ENCODE measurements at places on chromosomes 7 and 10.

GRCh38 chr7:30787486-30787885 is 16.3 kb downstream of the MINDY4 start:
- no peak for DNase-seq

GRCh38 chr10:71501402-71501801 is 104.7 kb downstream of the CDH23 start:
- DNase-seq, result no peak

DNA sequence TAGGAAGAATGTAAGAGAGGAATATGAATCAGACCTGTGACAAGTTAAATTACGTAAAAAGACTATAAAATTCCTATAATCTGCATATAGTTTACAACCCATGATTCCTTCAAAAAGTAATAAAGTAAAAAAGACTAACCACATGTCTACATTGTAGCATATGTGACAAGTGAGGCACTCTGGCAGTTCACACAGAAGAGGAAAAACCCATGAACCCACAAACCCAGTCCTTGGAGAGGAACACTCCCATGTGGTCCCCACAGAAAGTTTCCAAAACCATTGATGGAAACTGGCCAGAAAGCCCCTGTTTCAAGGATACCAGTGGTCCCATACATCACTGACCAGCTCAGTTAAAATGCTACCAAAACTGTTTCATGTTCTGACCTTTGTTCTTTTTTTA is 15.7 kb downstream of the KDM7A start:
- DNase-seq, result no peak

DNA sequence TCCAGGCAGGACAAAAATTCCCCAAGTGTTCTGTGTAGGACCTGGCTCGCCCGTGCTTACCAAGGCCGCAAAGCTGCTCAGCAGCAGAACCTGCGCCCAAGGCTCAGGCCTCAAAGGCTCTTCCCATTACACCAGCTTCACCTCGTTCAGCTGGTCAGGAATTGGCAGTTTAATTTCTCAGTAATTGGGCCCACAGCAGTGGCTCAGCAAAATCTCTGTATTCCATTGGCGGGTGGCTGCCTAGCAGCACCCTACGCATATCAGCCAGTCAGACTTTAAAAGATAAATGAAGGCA is 5.8 kb downstream of the FZD9 start:
- DNase-seq, result no peak

- no peak for DNase-seq
Measured at GRCh38 chr7:36564489-36564888, 159.8 kb downstream of the AOAH start.

GRCh38 chr7:30908681-30909080 is 3.0 kb upstream of the AQP1 start:
- no peak for DNase-seq

DNA sequence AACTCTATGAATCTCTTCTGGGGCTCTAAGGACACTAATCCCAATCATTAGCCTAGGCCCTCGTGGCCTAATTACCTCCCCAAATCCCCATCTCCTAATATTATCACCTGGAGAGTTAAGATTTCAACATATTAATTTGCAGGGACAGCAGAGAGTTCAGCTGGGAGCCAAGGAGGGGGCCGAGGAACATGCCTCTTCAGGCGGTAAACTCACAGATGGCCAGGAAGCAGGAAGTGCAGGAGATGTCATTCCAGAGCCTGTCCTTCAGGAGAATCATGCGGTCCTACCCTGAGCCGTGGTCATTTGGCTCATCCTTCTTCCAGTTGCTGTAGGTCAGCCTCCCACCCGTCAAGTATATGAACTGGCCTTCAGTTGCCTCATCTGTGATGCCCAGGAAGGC is 21.9 kb upstream of the SFTPA2 start:
- DNase-seq, result no peak

GRCh38 chr10:115093286-115093775 is at the start of gene ATRNL1:
TSS of gene ATRNL1 (plus strand) at chr10:115093365. CDS start at chr10:115093751, 386 bp downstream.
- peak; percentile 57 for DNase-seq

- no peak for DNase-seq
Measured at GRCh38 chr7:73954861-73955260, 73.1 kb upstream of the ELN start.

DNA sequence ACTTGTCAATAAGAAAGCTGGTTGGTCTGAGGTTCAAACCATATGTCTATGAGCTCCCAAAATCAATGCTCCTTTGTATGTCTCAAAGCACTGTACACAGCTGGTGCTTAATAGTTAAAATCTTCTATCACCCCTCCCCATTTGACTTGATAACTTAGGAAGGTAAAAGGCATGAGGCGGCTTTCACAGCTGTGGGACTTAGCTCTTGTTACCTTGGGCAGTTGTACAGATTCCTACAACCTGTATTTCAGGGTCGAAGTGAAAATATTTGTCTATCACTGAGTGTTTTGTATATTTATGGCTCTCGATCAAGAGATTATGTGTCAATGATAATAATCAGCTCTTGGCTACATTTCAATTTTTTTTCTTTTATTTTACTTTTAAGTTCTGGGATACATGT is 992 bp upstream of the KIFBP start:
- DNase-seq, result no peak

DNA sequence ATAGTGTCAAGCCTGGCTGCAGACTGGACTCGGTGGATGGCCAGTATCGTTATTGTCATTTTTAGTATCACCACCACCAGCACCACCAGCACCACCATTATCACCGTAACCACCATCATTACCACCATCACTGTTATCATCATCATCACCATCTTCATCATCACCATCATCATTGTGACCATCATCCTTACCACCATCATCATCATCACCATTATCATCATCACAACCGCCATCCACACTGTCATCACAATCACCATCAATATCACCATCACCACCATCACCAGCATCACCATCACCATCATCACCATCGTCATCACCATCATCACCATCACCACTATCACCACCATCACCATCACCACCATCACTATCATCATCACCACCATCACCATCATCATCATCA is 65.6 kb downstream of the FOXL3 start:
- no peak for DNase-seq

DNA sequence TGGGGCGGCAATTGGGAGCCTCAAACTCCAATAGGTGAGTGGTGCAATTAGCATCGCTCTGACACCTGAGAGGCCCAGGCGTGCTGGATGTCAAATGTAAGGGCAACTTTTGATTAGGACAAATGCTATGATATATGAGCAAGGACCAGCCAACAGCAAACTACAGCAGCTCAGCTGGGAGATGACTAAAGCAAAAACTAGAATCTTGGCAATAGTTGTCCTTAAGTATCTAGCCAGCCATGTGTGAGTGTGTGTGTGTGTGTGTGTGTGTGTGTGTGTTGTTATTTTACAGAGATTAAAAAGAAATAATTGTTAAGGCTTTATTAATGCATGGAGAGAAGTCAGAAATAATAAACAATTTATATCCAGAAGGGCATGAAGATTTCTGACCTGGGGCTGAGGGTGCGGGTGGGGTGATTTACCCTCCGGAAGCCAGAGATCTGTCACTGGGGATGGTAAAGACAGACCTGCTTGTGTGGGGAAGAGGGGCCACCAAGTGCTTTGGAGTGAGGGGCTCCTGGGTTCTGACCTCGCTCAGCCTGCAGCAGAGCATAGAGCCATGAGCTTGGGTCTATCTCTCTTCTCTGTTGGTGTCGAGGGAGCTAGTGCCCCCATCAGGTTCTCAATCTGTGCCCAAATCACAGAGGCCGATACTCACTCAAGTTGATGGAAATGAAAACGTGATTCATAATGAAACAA is 77.3 kb downstream of the EMX2 start:
- DNase-seq, result peak; percentile 37

DNA sequence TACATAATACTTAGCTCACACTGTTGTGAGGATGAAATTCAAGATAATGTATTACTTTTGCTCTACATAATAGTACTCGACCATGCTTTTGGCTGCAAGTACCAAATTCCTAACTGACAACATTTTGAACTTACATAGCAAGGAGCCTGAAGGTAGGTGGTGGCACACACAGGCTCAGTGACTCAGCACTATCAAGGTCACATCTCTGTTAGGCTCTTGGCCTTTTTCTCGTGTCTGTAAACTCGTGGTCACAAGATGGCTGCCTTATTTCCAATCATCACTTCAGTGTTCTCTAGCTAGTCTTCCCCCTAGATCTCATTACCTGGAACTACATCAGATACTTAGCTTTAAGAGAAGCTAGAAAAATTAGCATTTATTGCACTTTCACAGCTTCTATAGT is 61.4 kb upstream of the ABCB5 start:
- no peak for DNase-seq

- DNase-seq, result no peak
Measured at GRCh38 chr7:119903085-119903484, 369.9 kb upstream of the KCND2 start.

- no peak for DNase-seq
Measured at GRCh38 chr10:43966571-43966965, 317.9 kb upstream of the ZNF32 start.

- no peak for DNase-seq
Measured at GRCh38 chr10:9222917-9223316, 1168.4 kb downstream of the GATA3 start.

- DNase-seq, result no peak
Measured at GRCh38 chr10:21196822-21197395, 299.8 kb upstream of the NEBL start.

DNA sequence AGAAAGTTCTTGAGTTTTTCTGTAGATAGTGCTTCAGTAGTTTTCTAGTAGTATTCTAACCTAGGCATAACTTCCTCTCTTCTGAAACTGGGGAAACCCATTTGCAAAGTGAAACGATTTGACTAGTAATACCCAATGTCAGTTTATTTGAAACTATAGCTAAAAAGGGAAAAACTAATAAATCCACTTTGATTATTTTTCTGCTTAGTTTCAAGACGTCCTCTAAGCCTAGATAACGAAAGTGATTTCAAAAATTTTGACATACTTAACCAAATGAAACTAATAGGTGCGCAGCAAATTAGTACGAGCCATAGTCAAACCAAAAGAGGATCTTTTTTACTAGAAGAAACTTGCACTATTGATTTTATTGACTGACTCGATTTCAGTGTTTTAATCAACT is 9.8 kb upstream of the SP8 start:
- no peak for DNase-seq

DNA sequence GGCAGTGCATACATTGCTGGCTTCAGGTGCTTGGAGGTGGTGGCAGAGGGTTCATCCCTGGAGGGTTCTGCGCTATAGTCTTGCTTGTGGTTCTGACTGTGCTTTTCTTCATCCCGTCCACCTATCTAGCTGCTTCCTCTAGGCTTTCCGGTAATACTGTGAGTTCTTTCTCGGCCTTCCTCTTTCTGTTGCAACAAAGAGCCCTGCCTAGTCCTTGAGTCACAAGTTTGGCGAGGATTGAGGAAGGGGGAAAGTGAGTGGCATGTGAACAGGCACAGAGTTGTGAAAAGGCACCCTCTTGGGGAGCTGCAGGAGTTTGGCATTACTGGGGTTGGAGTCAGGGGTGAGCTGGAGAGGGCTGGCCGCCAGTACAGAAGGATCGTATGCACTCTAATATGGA is 123.0 kb downstream of the SH2D4B start:
- no peak for DNase-seq

- DNase-seq, result no peak
Measured at GRCh38 chr10:8294779-8295178, 240.3 kb downstream of the GATA3 start.

DNA sequence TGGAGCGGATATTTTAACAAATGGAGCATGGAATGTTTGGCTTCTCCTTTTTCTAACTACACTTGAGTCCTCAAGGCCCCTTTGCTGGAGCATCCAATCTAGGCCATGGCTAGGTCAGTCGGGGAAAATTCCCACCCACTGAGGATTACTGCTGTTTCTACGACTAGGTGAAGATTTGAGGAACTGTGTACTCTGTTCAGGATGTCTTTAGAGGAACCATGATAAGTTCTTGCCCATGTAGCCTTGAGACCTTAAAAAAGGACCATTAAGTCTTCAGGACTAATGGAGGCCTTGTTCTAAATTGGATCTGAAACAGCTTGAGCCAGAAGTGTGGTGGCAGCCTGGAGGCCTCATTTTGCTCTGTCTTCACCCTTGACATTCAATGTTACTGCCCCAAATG is 6.2 kb downstream of the AGK start:
- DNase-seq, result no peak

DNA sequence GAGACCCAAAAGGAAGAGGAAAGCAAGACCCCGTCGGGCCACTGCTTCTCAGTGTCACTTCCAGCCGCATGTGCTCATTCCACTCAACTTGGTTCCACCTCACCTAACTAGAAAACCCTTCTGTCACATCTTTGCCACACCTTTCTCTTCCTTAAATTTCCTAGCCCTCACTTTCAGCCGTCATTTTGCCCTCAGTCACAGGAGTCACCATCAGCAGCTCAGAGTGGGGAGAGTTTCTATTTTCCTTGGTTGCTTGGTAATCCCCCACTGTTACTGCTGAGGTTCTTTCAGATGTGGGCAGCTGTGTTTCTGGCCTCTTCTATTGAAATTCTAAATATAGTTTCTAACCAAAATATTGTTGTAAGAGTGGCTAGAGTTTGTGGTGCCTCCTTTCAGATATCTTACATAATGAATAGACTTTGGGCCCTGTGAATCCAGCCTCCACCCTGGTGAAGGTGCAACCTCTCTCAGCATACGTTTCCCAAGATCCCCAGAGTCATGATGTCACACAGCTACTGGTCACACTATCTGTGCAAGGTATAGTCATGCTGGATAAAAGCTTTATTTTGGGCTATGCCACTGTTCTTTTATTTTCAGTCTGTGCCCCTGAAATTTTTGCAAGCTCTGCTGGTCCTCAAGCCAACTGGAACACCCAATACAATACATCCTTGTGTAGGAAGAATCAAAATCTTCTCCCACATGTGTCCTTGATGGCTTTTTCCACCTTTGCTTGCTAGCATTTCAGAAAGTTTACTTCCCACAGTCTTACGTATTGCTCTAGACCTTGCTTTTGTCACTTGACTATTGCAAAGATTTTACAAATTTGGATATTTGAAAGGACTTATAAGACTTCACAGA is 9.2 kb downstream of the AGBL3 start:
- no peak for DNase-seq

DNA sequence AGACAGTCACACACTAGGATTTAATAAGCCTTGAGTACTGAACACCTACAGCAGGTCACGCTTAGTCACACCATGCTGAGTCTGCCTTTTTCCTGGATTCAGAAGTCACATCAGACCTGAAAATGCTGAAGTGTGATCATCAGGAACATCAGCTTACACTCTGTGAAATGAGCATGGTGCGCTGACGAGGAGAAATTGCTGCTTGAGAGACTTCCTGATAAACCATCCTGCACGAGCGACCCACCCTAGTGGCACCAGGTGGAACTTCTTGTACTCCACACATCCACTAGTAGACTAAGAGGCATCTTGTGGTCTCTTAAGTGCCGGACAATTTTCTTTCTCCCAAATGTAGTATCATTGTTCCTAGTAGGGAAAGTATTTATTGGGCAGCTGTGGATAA is 51.8 kb upstream of the MRLN start:
- peak; percentile 27 for DNase-seq

GRCh38 chr7:83449781-83450180 is 199.2 kb downstream of the SEMA3E start:
- DNase-seq, result no peak

DNA sequence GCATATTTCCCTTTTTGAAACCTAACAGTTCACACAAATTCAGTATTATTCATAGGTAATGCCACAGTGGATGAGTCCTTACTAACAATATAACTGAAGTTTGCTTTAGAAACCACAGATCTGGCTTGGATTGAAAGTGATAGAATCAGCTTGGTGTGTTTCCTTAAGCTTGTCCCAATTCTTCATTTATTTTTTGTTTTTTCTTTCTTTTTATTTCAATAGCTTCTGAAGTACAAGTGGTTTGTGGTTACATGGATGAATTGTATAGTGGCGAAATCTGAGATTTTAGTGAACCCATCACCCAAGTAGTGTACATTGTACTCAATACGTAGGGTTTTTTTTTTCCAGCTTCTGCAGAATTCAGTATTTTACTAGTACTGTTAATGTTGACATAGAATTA is 518.2 kb upstream of the SEMA3D start:
- DNase-seq, result no peak

GRCh38 chr7:98862203-98862602 is 7.6 kb downstream of the TMEM130 start:
- DNase-seq, result no peak

All from right hindlimb (tissue), 1 donor.